ENCODE measurements at places on chromosomes 4 and X.
A peak's percentile ranks its signal among the peaks of the same experiment; 100 is the strongest.

DNA sequence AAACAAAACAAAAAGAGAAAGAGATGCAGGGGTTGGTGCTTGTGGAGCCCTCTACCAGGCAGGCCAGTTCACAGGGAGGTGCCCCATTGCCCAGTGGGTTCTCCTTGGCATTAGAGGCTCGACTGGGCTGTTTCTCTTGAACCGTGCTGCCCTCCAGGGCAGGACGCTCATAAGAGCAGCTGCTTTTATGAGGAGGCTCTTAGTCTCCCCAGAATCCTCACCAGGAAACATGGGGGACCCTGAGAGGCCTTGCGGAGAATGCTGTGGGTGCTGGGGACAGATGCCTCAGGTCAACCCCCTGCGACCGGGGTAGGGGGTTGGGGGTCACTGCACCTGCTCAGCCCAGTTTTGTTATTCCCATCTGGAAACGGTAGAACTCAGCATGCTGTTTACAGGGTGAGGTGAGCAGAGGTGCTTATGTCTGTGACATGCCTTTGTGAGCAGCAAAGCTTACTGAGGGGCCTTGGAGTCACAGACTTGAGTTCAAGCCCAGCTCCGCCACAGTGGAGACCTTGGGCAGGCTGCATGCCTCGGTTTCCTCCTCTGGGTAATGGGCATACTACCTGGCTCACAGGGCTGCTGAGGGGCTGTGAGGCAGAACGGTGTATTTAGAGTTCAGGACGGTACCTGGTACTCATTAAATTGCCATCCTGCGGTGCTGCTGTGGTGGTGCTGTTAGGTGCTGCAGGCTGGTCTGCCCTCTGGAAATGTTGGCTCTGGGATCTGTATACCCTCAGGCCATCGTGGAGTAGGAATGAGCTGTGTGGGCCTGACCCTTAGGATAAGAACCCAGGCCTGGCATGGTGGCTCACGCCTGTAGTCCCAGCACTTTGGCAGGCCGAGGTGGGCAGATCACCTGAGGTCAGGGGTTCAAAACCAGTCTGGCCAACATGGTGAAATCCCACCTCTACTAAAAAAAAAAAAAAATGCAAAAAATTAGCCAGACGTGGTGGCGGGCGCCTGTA lies 5.7 kb downstream of the TBC1D14 start:
- no peak for DNase-seq

DNA sequence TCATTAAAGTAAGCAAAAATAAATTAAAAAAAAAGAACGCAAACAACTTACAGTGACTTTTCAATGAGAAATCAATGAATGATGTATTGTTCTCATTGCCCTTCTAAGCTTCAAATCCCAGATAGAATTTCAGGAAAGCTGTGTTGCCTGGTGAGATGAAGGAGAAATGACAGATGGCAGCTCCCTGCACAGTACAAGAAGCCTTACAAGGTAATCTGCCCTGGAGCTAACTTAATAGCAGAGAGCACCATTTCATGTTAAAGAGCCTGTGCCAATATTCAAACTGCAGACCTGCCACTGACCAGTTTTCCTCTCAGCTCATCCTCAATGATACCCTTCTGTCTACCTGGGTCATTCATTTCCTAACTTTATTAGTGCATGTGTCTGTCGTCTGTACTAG lies 54.0 kb downstream of the GC start:
- DNase-seq = no peak

GRCh38 chr4:155624478-155624877 lies 42.2 kb upstream of the GUCY1A1 start:
- DNase-seq = no peak

DNA sequence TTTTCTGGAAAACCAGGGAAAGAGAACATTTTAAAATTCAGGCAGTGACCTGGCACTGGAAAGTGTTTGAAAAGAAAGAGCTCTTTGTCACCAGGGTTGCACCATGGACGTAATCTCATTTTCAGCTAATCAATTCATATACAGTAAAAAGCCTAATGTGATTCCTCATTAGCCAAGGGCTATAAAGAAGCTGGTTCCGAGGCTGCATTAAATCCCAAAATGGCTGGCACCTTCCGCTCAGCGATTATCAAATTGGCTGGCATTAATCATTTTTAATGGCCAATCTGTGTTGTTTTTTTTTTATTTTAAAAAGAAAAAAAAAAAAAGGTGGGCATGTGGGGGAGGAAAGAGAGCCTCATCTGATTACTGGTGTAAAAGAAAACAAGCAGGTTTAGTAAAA lies 341.4 kb downstream of the RAB28 start:
- no peak for DNase-seq

- no peak for DNase-seq
Observed at GRCh38 chrX:100652266-100652665, 8.3 kb downstream of the SRPX2 start.

- DNase-seq = no peak
Observed at GRCh38 chrX:103685396-103685795, 1.1 kb downstream of the MORF4L2 start.

GRCh38 chr4:57278780-57279179 lies 168.6 kb upstream of the IGFBP7 start:
- no peak for DNase-seq

GRCh38 chr4:88991746-88992145 lies 65.2 kb downstream of the FAM13A start:
- DNase-seq = no peak

DNA sequence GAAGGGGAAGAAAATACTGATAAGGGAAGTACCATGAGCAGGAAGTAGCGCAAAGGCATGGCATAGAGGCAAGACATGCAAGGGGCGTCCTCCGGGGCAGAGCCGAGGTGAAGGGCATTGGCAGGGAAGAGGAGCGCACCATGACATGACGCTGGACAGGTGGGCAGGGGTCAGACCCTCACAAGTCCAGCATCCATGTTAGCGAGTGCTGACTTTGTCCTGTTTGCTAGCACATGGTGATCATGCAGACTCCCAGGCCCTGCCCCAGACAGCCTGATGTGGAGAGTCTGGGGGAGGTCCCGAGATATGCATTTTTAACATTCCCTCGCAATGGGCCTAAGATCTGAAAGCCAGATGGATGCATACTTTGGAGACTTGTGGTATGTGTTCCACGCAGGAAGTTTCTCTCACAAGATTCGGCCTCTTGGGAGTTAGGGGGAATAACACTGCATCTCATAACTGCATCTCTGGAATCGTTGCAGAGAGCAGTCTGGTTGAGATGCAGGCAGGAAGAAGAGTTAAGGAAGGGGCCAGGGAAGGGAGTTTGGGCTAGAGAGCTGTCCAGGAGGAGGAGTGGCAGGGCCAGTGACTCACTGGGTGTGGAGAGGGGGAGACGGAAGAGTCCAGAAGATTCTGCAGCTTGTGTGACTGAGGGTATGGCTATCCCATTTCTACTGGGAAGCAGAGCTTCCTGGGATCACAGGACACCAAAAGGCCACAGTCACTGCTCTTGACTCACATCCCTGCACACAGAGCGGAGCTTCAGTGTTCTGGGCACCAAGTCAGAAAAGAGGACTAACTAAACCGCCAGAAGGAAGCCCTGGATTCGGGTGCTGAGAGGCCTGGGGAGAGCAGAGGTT lies 59.7 kb downstream of the FAM184B start:
- DNase-seq = no peak

DNA sequence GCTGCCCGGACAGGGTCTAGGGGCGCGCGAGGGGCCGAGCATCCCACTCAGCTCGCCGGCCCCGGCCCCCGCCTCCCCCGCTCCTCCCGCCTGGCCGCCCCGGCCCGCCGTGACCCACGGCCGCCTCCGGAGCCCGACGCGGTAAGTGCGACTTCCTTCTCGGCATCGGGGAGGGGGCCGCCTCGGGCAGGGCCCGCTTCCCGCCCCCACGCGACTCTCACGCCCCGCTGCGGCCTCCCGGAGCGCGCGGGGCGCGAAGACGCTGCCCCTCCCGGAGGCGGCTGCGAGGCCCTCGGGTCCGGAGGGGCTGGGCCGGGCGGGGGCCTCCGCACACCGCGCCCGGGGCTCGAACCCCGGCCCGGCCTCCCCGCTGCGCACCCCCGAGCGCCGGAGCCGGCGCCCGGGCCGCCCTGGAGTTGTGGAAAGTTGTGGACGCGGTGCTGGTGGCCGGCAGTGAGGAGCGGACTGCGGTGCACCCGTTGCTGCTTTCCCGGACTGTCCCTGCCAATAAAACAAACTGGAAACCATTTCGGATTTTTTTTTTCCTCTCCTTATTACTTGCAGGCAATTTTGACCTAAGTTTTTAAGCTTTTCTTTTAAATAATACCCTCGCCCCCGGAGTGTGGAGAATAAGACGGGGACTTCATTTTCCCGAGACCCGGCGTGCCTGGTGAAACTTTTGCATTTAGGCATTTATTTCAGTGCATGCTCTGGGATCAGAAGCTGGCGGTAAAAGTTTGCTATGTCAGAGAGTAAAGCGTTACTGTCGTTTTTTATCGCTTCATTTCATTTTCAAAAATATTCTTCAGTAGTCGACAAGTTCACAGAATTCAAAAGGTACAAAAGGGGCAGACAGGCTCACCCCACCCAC lies 13.0 kb upstream of the TMEM156 start:
- DNase-seq = no peak

GRCh38 chr4:175806727-175807126 lies 5.3 kb downstream of the GPM6A start:
- no peak for DNase-seq

DNA sequence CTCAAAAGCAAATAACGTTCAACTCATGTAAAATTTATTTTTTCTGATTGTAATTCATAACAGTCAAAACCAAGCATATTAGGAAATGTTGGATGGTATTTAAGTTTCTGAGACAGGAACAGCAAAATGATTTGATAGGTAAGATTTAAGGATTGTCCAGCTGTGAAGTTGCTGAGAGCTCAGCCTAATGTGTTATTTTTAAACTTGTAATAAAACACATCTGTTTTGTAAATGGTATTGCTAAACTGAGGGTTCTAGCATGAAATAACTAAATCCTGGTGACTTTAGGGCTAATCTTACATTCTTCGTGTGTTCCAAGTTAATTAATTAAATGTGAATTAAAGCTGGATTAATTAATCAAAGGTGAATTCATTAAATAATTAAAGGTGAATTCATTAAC lies 13.3 kb downstream of the TLR10 start:
- no peak for DNase-seq

DNA sequence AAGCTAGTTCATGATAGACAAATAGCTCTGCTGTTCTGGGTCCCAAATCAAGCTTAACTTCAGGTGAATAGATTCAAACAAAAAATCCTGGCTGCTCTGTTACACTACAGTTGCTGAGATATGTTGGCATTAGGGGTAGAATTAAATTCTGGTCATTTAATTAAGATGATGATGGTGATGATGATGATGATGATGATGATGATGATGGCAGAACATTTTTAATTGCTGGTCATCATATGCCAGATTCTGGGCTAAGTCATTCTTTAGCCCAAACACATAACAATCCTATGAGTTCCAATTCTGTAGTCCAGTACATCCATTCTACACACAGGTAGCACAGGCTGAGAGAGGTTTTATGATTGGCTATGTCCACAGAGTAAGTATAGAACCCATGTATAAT lies 741.5 kb downstream of the STIM2 start:
- DNase-seq = no peak

GRCh38 chrX:121639781-121640180 lies 592.4 kb downstream of the GLUD2 start:
- DNase-seq = no peak

DNA sequence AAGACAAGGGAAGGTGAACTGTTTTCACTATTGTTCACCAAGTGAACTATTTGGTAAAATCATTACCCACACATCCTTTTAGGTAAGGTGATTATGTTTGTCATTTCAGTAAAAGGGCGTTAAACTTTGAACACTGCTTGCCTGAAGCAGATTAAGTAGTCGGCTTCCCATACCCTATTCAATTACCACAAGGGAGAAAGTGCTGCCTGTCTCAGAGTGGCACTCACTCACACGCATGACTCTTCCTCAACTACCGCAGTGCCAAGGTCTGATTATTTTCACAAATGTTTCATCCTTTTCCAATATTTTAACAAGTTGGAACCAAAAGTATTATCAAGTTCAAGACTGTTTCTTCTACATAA lies 11.0 kb downstream of the VEGFC start:
- DNase-seq = no peak

DNA sequence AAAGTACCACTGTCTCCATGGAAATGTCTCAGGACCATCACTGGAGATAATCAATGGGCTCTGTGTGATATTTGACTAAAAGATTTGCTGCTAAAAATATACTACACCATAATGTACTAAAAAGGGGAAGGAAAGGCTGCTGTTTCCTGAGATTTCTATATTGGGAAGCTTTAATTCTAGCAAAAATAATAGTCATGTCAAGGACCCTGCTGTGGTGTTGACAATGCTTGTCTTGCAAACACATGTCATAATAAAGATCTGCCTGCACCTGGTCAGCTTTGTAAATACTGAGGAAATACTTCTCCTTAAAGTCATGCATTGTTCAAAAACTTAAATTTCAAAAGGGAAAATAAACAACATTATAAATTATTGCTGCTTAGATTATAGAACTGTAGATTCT lies 417.9 kb downstream of the GPM6A start:
- DNase-seq = no peak

DNA sequence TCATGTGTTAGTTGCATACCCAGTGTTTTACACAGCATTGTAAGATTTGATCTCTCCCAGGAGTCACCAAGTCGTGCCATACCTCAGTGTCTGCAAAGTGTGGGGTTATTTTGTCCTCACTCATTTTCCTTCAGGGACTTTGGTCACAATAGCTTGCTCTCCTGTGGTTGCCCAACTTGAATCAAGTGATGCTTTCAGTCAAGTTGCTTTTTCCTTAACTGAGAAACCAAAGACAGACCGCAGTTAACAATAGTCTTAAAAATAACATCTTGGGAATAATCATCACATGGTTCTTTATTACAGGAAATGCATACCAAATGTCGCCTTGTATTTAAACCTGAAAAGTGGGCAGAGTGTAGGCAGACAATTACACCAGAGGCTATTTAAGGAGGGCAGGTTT lies 44.5 kb upstream of the NDP start:
- no peak for DNase-seq

- no peak for DNase-seq
Observed at GRCh38 chr4:36039026-36039425, 205.3 kb downstream of the ARAP2 start.

DNA sequence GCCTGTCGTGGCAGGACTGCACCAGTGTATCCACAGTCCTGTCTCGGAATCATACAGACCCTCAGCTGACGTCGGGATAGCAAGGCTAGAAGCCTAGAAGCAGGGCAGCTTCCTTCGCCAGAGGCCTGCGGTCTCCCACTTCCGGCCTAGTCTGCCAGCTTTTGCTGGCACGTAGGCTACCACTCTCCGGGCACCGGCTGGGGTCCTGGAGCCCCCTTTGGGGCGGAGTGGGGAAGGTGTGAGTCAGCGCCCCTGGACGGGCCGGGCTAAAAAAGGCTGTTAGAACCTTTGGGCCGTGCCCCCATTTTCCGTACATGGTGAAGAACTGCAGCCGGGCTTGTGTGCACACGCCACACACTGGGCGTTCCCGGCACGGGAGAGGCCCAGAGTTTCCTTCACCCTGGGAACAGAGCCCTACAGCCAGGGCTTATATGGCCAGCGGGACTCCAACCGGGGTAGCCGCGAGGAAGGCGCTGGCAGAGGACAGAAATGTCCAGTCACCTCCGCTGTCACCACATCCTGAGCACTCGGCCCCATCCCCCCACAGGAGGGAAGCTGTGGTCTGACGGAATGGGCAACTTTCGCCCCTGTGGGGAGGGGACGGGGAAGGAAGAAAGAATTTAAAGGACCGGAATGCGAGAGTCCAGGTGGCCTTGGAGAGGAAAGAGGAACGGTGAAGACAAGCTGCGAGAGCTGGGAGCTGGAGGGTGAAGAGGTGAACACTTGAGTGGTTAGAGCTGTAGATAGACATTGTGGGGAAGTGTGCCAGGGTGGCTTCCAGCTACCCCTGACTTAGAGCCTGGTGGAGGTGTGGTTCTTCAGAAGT lies 4.6 kb downstream of the MAGIX start:
- DNase-seq = peak; percentile 45

Data from stimulated activated CD8-positive, alpha-beta memory T cell treated with anti-CD3 and anti-CD28 coated beads, Interleukin-15, amount 100 ng/mL, for 4 hours (primary cell).